ENCODE measurements at places on chromosomes 5 and 9. TPM values are rescaled to one million over a fixed set of nuclear protein-coding genes. Genes with fewer than 3 reads are reported as not detected.

DNA sequence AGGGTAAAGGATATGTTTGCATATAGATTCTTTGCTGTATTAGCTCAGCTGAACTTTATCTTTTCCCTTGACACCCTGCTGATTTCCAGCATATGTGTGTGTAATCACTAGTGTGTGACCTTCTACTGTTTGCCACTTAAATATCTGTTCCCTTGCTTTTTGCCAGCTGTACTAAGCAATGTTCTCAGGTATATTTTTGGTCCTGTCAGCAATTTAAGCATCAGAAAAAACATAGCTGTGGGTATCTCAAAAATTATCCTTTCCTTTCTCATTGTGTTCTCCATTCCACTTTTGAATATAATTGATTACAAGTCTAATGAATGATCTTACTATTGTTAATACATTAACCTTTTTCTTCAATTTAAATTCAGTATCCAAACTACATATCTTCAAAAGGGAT is 59.2 kb upstream of the CDH10 start:
- DNase-seq = no peak

DNA sequence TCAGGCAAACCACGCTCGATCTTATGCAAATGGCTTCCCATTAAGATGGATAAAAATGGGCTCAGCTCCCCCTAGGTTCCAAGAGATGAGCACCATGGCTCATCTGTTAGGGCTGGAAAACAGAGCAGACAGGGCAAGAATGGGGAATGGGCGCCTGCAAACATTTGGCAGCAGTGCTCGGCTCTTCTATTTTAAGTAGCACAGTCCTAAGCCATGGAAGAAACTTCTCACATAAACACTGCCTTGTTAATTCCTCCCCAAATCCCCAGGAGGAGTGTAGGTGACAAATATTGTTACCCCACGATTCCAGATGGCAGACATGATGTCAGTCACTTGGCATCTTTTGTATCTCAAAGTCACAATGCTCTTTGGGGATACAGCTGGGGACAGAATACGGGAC is 221.8 kb downstream of the ICE1 start:
- DNase-seq = no peak

- no peak for DNase-seq
Measured at GRCh38 chr5:131536211-131536826, 98.7 kb downstream of the RAPGEF6 start.

DNA sequence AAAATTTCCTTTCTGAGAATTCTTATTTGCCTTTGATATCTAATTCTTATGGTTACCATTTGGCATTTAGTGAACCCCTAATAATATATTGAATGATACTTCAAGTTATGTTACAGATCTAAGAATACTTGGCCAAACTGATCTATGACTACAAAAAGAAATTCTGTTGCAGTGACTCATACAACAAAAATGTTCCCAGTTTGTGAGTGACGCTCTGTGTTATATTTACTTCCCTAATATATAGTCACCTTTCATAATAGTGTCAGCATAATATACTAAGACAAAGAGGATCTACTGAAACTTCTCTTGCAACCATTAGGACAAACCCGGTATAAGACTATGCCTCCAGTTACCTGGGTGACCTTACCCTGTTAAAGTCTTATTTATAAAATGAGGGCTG is 216.9 kb upstream of the TLX3 start:
- DNase-seq = no peak

- DNase-seq = no peak
Measured at GRCh38 chr9:94760010-94760409, 33.5 kb downstream of the AOPEP start.

The ADAMTS16 gene
- not detected for total RNA-seq

The FGF18 gene
- total RNA-seq = not detected

Measured in activated B cell treated with CpG ODN at 0.5 μM for 24 hours (primary cell).